ENCODE measurements at places on chromosomes 6 and 20.

DNA sequence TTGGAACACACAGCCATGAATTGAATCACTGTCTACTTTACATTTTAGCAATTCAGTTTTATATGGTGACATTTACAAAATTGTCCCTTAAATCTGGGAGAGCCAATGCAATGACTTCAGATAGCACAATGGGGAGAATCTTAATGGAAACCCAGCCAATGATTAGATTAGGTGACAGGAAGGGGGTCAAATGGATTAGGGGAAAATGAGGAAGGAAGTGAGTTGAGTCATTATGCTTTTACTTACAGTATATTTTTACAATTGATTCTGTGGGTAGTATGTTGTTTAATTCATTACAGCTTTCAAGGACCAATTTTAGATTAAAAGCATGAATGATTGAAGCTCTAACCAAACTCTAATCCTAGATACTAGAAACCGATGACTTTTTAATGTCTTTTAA is 229.8 kb downstream of the SOX4 start:
- no peak for DNase-seq

DNA sequence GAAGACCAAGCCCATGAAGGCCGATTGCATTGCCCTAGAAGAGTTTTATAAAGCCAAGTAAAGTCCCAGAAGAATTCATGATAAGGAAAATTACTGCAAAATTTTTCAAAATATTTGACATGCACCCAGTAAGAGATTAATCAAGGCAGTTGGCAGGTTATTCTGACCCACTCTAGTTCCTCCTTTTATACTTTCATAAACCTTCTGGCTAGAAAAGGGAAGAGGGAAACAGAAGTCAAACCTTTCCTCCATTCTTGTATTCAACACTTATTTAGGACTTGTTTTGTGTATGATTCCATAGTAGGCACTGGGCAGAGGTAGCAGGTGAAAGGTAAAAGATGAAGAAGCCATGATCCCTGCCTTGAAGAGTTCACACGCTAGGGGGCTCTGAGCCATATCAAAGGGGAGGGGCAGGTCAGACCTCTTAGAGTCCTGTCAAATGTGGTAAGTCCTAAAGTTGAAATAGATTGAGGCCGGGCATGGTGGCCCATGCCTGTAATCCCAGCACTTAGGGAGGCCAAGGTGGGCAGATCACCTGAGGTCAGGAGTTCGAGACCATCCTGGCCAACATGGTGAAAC is 85.4 kb downstream of the NDUFAF5 start:
- no peak for DNase-seq

DNA sequence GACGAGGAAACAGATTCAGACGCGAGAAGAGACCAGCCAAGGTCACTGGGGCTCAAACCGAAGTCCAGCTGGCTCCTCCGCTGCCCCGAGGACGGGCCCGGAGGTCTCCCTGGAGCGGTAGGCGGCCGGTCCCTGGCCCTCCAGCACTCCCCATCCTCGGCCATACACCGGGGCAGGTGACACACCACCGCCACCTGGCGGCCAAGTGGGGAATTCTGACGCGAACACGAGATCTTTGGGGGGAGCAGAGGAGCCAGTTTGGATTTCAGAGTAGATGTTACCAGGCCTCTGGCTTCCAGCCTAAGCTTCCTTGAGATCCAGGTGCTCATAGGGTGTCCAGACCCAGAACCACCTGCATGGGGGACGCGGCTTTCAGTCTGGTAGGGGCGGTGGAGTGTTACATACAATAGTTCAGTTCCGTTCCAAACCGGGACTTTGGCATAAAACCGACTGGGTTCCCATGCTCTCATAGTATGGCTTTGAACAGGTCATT is 16.1 kb downstream of the BPIFB1 start:
- DNase-seq: peak; percentile 70

DNA sequence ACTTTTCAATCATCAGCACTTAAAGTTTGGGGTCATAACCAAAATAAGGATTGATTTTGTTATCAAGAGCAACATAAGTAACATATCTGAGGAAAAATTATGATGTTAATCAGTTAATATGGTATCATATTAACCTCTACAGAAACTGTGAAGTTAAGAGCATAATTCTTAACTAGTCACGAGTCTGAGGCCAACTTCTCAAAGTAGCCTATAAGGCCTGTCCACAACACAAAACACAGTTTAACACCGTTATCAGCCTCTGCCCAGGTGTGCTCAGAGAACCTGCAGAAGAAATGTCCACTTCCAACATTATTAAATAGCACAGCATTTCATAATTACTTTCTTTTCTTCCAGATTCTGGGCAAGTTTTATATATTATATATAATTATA is 1.1 kb downstream of the STX7 start:
- no peak for DNase-seq

DNA sequence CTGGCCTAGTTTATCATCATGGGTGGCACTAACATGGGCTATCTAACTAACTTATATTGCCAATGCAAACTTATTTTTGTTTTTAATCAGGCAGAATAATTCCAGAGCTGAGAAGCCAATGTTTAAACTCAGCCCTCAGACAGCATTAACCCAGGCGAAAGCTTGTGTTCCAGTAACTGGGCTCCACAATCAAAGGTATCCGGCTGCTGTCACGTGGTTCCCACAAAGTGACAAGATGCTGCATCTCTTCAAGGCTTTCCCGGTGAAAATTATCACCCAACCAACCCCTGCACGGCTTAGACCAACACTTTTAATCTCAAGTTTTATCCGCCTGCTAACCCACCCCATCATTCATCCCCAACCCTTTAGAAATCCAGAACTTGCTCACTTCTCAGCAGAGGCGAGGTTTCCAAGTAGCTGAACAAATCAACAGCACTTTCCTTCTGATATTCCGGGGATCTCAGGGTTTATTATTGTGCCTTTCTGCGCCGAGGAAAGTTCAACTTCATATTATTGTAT is 885 bp downstream of the MTCL3 start:
- DNase-seq: no peak

- no peak for DNase-seq
Measured at GRCh38 chr6:115120391-115120790, 777.6 kb upstream of the HS3ST5 start.

- no peak for DNase-seq
Measured at GRCh38 chr6:69988458-69989126, 122.2 kb downstream of the COL19A1 start.

GRCh38 chr20:38804682-38805501 is 605 bp upstream of the PPP1R16B start:
- no peak for DNase-seq

- DNase-seq: no peak
Measured at GRCh38 chr20:43681991-43682410, 15.1 kb downstream of the MYBL2 start.

GRCh38 chr6:136982928-136983327 is 60.8 kb downstream of the SLC35D3 start:
- no peak for DNase-seq

DNA sequence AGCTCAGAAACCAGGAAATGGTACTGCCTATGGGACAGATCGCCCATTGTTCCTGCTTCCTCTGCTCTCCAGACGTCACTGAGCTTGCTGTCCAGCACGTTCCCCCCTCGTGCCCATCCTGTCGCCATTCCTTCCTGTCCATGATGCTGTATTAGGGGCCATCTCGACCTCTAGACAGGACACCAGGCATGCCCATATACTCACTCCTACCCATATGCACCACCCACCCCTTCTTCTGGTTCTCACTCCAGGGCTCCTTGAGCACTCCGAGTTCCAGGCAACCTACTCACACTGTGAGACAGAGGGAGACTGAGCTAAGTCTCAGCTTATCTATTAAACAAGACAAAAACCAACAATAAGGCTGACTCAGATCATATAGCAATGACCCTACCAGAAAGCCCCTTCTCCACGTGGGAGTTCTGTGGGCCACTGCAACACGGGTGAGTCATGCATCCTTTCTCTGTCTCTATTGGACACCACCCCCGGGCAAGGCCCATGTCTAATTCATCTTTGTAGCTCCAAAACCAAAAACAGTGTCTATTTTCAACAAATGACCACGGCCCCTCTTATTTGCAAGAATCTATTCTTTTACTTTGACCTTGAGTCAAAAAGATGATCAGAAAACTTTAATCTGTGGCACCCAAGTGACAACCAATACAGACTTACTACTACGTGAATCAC is 65.7 kb downstream of the PSMG4 start:
- peak; percentile 42 for DNase-seq

DNA sequence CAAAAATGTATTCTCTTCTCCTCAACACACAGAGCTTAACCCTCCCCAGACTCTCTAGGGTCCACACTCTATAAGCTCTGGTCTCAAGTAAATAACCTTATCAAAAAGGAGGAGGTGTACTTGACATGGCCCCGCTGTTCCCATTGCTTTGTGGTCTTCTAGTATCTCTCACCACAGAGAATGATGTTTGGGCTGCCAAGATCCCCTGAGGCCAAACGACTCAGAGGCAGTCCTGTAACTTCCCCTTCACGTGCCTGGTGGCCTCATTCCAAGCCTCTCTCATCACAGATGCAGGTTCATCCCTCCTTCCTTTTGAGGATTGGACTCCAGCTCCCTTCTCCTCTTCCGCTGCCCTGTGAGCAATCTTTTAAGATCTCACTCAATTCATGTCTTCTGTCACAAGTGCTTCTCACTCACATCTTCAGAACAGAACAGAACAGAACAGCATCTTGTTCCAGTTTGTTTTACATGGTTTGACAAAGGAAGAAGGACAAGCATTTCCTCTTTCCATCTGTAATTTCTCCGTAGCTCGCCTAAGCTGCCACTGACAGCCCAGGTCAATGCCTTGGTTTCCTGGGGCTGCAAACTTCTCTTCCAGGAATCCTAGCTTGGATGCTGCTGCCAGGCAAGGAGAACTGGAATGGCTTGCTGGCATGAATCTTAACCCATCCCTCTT is 541.5 kb downstream of the CD83 start:
- DNase-seq: no peak

- DNase-seq: peak; percentile 18
Measured at GRCh38 chr6:29631860-29632731, 887 bp downstream of the GABBR1 start.

GRCh38 chr6:30042476-30042875 is 18.6 kb upstream of the POLR1H start:
- no peak for DNase-seq

DNA sequence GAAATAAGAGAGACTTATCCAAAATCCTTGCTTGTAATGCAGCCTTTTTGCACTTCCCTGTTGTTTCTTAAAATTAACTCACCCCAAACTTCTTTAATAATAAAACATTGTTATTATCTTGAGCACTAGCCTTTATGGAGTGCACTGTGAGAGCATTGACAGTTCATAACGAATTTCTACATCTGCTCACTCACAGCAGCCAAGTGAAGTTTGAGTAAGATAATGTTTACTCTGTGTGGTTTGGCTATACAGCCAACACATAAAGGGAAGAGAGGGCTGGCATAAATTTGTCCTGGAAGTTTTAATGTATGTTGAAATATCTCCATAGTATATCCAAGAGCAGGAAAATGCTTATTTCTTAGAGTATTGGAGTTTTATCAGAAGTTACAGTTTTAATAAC is 227.9 kb downstream of the FRK start:
- no peak for DNase-seq

GRCh38 chr6:54730767-54731630 is 115.6 kb upstream of the FAM83B start:
- DNase-seq: no peak

DNA sequence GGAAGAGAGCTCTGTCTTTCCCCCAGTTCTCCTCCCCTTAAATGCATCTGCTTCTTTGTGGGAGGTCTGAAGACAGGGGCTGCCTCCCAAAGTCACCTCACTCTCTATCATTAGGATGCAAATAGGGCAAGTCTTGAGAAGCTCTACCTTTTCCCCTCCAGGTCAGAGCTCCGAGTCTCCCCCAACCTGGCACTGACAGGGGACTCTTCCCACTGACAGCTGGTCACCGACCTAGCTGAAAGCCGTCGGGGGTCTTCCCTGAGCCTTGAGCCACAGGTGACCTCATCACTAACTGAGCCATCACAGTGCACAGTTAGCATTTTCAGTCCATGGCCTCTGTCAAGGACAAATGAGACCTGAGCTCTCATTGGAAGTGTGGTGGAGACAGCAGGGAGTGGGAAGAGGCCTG is 386.7 kb downstream of the HACE1 start:
- no peak for DNase-seq

DNA sequence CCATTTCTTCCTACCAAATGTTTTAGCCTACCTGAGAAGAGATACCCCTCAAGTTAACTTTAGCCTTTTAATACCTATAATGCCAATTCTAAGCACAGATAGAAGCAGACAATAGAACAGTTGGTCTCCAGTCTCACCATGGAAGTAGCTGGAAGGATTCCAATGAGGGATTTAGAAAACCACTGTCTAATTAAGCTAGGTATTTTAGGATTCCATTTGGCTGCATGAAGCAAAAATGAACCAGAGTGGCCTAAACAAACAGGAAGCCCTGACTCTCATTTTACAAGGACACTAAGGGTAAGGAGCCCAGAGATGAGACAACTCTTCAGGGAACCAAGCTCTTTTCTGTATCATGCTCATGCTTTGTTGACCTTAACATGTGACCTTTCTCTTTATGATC is 199.2 kb downstream of the ALDH8A1 start:
- DNase-seq: no peak

DNA sequence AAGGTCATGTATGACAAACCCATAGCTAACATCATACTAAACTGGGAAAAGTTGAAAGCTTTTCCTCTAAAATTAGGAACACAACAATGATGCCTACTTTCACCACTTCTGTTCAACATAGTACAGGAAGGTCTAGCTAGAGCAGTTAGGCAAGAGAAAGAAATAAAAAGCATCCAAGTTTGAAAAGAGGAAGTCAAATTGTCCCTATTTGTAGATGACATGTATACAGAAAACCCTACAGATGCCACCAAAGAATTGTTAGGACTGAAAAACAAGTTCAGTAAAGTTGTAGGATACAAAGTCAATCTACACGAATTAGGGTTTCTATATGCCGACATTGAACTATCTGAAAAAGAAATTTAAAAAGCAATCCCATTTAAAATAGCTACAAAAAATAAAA is 89.4 kb upstream of the GLP1R start:
- DNase-seq: no peak

- DNase-seq: no peak
Measured at GRCh38 chr6:80319196-80319595, 212.7 kb downstream of the BCKDHB start.

- no peak for DNase-seq
Measured at GRCh38 chr6:157911278-157911677, 70.4 kb upstream of the SYNJ2 start.

GRCh38 chr6:3361312-3362037 is 95.4 kb downstream of the SLC22A23 start:
- DNase-seq: no peak

- no peak for DNase-seq
Measured at GRCh38 chr6:126531840-126532239, 191.9 kb downstream of the CENPW start.

GRCh38 chr20:46230801-46231282 is 77.5 kb downstream of the CDH22 start:
- peak; percentile 65 for DNase-seq

GRCh38 chr6:45850378-45851033 is 165.2 kb downstream of the CLIC5 start:
- no peak for DNase-seq

- no peak for DNase-seq
Measured at GRCh38 chr6:110628330-110628729, 151.9 kb upstream of the SLC22A16 start.

GRCh38 chr6:84773431-84774156 is 9.2 kb upstream of the TBX18 start:
- peak; percentile 32 for DNase-seq

GRCh38 chr20:41413169-41413568 is 46.6 kb upstream of the EMILIN3 start:
- no peak for DNase-seq

All from SW480 (cell line).